ENCODE measurements at places on chromosomes 3 and 15. TPM values are rescaled to one million over a fixed set of nuclear protein-coding genes. Genes with fewer than 3 reads are reported as not detected.

GRCh38 chr15:59830098-59830497, 141.0 kb upstream of the BNIP2 start:
- DNase-seq = no peak

DNA sequence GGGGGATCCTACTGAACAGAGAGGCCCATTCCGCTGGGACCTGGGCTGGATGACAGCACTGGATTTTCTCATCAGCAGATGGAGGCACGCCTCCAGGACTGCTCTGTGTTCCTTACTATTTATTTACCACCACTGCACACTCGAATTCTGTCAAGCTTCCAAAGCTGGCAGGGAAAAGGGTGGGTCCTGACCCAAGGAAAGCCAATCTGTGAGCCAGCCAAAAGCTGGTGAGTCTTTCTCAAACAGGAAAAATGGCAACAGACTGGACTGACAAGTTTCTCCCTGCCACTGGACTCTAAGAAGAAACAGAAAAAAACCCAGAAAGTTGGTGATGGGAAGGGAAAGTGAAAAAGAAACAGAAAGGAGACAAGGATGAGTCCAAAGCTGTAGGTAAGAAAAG, 37.8 kb downstream of the CD47 start:
- no peak for DNase-seq

GRCh38 chr15:73786538-73786937, 33.4 kb upstream of the INSYN1 start:
- DNase-seq = no peak

- DNase-seq = no peak
Observed at GRCh38 chr3:60323180-60323579, 928.1 kb downstream of the FHIT start.

- DNase-seq = peak; percentile 7
Observed at GRCh38 chr3:124351430-124352148, 359.7 kb upstream of the ROPN1 start.

DNA sequence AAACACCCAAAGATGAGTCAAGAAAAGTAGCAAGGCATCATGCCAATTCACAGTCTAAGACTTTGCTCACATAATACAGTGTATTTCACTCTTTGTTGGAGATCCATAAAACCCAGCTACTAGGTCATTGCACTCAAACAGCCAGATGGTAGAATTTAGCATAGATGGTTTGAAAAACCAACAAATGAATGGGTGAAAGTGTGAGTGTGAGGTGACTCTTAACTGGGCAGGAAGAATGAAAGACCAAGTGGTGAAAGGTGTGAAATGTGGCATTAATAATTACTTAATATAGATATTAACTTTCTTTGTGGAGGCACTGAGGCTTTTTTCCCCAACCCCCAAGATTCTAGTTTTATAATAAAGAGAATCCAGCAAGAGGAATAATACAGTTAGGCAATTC, 159.5 kb downstream of the SQOR start:
- no peak for DNase-seq

- DNase-seq = no peak
Observed at GRCh38 chr3:17179381-17180205, 294.8 kb downstream of the PLCL2 start.

- DNase-seq = no peak
Observed at GRCh38 chr3:123353850-123354233, 95.0 kb downstream of the ADCY5 start.

- DNase-seq = no peak
Observed at GRCh38 chr15:86906376-86906775, 826.7 kb downstream of the AGBL1 start.

GRCh38 chr15:64426845-64427465, 33.4 kb upstream of the ZNF609 start:
- no peak for DNase-seq

GRCh38 chr15:27769652-27770051, 329.5 kb downstream of the OCA2 start:
- DNase-seq = no peak

DNA sequence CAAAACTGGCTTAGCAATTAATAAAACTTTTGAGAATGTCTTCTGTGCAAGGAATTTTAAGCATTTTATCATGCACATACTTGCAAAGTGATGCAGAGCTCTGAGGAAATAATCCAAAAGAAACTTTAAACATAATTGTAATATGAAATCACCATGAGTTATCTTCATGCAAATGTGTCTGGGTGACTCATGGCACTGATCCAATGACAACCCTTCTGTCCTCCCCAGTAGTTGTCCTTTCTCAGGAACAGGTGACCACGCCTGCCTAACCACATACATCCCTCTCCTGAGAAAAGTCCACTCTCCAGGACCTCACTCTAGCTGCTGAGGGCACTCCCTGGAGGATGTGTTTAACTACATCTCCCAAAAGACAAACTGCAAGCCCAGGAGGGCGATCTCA, 530.6 kb upstream of the IL12A start:
- DNase-seq = peak; percentile 1

GRCh38 chr3:49674497-49674983, 389 bp downstream of the APEH start:
- DNase-seq = no peak

DNA sequence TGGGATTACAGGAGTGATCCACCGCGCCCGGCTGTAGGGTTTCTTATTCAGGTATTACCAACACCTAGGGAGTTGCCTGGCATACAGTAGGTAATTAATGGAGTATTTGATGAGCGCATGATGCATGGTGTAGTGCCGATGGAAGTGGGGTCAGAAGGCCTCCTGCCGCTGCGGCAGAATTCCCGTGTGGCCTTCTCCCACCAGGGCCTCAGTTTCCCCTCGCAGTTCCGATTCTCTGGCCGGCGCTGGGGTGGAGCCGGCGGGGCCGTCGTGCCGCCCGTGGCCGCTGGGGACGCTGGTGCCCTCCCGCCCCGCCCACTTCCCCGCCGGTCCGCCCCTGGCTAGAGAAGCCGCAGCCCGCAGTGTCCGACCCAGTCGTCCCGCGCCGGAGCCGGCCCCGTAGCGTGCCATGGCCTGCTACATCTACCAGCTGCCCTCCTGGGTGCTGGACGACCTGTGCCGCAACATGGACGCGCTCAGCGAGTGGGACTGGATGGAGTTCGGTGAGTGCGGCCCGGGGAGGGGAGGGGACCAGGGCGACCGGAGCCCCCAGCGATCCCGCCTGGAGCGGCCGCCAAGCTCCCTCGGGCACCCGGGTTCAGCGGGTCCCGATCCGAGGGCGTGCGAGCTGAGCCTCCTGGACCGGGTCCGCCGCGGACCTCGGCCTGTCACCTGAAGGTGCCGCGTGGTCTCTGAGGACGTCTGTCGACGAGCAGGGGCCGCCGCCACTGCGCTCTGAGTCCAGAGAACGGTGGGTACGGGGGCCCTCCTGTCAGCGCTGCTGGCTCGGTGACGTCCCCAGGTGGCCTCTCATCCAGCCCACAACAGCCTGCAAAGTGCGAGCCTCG, at the start of gene IRAK2:
Gene IRAK2 (plus strand): TSS at position 374 of the 848 bp plus-strand sequence. CDS start 36 bp downstream, at position 410.
- no peak for DNase-seq

DNA sequence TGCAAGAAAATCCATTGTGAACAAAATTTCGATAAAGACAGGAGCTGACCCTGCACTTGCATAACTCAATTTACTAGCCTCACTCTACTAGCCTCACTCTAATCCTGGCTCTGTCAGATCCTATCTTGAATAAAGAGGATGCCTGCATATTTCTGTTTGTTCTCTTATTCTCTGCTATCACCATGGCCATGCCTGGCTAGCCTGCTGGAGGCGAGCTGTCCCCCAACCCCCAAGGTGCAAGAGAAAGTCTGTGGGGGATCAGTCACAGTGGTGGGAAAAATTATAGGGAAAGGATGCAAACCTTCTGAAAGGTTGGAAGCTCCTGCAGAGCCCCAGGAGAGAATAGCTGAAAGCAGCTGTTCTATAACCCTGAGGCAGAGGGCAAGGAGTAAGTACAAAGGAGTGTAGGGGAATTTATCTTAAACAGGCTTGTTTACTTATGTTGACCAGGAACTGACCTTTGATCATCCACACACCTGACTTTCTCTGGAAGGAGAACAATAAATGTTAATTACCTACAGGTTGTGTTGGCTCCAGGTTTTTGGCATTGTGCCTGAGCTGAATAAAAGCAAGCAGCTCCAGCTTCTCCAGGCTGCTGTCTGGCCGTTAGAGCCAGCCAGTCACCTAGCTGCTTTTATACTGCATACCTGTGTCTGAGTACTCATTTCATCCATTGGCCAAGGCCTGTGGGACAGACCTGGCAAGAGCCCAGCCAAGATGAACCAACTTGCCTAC, 137.7 kb upstream of the RASGRP1 start:
- DNase-seq = no peak

GRCh38 chr3:138203938-138204337, 16.8 kb downstream of the ARMC8 start:
- DNase-seq = no peak

- DNase-seq = no peak
Observed at GRCh38 chr3:43523454-43524053, 98.3 kb downstream of the ANO10 start.

The PXYLP1 gene
- total RNA-seq = 2.1 TPM

The MELTF gene
- 5.0 TPM for total RNA-seq

The CYP1A2 gene
- not detected for total RNA-seq

The CSTA gene
- total RNA-seq = not detected
